IPS DF 6.9 (cell line): ENCODE measurements at places on chromosomes 3 and 15.

DNA sequence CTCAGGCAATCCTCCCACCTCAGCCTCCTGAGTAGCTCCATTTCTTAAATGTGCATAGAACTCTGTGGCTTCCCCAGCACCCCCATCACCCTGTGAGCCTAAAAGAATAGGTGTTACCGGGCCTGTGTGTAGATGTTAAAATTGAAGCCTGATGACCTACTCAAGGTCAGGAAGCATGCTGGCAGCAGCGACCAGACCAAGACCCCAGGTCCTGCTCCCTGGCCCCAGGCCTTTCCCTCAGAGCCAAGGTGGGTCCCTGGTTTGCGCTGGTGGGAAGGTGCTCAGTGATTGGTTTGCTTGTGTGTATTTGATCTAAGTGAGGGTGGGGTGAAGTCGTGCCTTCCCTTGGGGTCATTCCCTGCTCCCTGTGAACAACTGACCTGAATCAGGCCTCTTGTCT lies 18.4 kb upstream of the CRABP1 start:
- DNase-seq = no peak

DNA sequence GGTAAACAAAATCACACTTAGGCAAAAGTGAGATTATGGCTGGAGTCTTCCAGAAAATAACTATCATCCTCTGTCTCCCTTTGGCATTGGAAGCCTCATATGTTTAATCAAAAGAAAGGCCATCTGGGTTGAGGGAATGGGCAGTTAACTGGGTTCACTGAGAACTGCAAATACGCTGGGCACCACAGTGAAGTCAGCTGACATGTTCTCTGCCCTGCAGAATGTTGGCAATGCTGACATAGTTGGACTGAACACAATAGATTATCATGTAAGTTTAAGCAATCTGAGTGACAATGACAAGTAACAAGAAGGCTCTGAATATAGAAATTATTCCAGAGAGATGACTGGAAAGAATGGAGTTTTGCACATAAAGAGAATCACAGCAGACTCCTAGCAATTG lies 43.8 kb upstream of the SLC25A26 start:
- no peak for DNase-seq

- no peak for DNase-seq
Measured at GRCh38 chr3:66703501-66703900, 202.7 kb upstream of the LRIG1 start.

- DNase-seq = no peak
Measured at GRCh38 chr3:134600206-134600605, 50.6 kb downstream of the KY start.

DNA sequence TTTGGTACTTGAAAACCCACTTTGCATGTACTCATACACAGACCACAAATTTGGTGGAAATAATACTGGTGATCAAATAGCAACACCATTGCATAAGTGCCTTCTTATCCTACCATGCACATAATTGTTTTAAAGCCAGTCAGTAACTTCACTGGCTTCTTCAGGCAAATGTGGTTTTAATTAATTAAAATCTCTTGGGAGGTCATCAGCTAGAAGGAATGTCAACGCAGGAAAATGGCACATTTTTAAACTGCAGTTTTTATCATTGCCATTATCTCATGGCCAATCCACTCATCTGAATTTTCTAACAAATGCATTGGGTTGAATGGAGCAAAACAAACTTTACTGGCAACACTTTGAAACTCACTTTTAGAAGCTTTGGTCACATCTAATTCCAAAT lies 105.7 kb upstream of the ZPLD1 start:
- no peak for DNase-seq

DNA sequence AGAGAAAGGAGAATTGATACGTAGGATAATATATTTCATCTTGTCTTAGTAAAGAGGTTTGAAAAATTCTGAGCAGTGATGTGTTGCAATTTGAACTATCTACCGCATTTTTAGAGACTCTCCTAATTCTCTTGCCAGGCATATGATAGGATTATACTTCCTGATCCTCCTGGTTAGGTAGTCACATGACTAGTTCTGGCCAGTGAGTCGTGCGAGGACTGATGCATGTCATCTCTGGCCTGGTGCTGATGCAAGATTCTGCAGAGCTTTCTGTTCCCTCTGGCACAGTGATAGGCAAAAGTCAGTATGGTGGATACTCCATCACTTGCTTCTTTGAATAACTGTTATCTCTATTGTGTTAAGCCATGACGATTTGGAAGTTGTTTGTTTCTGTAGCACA lies 277.6 kb upstream of the NAALADL2 start:
- DNase-seq = no peak

GRCh38 chr3:64650715-64651114 lies 37.1 kb downstream of the ADAMTS9 start:
- no peak for DNase-seq

DNA sequence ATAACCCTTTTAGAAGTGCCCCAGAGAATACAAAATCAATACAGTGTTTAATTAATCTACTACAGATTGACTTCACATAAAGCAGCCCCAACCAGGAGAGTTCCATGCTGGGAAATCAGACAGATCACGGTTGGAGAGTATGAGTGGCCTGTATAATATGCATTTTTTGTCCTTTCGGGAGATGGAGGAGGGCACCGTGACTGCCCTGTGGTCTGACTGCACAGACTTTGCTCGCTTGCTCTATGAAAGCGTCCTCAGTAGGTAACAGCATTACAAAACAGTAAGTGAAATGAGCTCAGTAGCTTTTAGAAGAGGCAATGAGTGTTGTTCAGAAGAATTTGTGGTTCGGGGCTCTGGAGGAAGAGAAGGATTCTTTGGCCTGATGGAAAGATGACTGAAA lies 34.2 kb upstream of the SKIL start:
- no peak for DNase-seq

GRCh38 chr3:23875113-23875725 lies 41.6 kb downstream of the NKIRAS1 start:
- no peak for DNase-seq
